ENCODE measurements at places on chromosomes 12 and 14.

DNA sequence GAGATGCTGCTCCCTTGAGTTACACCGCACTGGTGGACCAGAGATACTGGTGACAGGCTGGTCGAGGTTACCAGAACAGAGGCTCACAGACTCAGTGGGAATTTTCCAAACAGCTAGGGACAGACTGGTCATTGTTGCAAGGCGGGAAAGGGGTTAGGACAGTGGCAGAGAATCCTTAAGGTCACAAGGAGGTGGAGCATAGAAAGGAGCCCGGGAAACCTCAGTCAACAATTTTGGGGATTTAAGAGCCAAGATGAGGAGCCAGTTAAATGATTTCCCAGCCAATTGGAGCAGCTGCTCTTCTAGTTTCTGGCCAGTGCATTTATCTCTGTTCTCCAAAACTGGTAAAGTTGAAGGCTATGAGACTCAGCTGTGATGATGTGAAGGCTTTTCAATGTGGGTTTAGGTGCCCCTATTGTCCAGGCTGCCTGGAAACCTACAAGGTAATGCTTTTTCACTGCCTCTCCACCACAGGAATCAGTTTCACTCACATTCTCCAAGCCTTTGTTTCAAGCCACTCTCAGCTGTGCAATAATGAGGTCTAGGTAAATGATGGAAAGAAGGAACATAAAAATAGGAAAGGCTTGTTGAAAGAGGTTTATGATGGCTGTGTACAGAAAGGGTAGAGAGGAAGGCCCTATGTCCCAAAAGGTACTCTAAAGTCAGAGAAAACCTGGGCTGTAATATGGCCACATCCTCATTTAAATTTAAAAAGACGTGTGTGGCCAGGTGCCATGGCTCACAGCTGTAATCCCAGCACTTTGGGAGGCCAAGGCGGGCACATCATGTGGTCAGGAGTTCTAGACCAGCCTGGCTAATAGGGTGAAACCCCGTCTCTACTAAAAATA lies 7.0 kb upstream of the TNS2 start:
- no peak for DNase-seq

GRCh38 chr12:45314770-45315169 lies 98.9 kb downstream of the ANO6 start:
- DNase-seq = no peak

DNA sequence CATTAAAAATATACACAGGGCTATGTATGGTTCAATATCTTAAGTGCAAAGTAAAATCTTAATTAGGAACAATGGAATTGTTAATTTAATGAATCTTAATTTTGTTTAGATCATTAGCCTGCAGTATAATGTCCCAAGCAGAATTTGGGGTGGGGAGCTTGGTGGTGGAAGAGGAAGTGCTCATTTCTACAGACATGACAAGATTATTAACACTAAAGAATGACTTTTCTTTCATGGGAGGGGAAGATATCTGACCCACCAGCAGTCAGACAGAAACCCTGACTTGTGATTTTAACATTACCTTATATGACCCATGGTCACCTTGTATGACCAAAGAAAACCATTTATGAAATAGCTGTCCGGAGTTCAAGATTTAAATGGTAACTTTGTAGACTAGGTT lies 41.3 kb upstream of the HIF1A start:
- DNase-seq = no peak

- DNase-seq = peak; percentile 16
Measured at GRCh38 chr14:78153064-78153341, 17.2 kb upstream of the NRXN3 start.

DNA sequence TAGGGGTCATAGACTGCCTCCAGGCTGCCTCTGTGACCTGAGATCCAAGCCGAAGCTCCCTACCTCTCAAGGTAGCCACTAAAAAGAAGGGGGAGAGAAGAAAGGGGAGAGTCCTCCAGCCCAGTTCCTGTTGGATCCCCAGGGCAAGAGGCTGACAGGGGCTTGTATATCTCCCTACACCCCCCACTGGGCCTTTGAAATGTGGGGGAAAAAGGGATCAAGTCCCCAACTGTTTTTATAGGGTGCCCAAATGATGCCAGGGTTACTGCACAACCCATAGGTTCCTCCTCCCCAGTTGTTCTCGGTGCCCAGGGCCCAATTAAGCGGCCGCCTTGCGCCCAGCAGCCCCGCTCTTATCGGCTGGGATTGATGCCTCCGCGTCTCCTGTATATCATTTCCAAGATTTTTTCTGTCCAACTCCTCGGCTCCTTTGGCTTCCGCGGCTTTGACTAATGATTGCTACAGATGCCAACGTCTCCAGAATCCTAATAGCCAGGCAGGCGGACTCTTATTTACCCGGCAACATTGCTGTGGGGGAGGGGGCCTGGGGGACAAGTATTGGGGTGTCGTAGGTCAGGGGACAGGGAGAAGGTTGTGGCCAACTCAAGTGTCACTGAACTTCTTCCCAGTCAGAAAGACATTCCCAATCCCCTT lies 7.6 kb upstream of the HOXC4 start:
- no peak for DNase-seq

GRCh38 chr14:63962906-63963305 lies 110.1 kb downstream of the SYNE2 start:
- no peak for DNase-seq

DNA sequence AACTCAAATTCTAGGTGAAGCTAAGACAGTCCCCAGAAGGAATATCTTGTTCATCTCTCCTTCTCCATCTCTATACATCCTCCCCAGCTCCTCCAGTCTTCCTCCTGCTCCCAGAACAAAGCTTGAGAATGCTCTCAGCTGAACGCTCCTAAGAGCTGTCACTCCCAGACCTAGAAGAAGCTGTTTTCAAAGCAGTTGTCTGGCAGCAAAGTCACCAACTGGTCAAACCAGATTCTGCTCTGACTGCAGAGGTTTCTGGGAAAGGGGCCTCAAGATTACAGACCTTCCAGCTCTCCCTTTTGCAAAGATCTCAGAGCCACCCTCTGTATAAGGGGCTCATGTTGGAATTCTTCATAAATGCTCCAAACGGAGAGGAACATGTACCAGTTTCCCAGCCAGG lies 9.6 kb upstream of the HSPB8 start:
- no peak for DNase-seq

GRCh38 chr14:75880512-75880911 lies 101.3 kb downstream of the TGFB3 start:
- DNase-seq = no peak

- no peak for DNase-seq
Measured at GRCh38 chr12:123762715-123763052, 583 bp downstream of the DNAH10 start.

DNA sequence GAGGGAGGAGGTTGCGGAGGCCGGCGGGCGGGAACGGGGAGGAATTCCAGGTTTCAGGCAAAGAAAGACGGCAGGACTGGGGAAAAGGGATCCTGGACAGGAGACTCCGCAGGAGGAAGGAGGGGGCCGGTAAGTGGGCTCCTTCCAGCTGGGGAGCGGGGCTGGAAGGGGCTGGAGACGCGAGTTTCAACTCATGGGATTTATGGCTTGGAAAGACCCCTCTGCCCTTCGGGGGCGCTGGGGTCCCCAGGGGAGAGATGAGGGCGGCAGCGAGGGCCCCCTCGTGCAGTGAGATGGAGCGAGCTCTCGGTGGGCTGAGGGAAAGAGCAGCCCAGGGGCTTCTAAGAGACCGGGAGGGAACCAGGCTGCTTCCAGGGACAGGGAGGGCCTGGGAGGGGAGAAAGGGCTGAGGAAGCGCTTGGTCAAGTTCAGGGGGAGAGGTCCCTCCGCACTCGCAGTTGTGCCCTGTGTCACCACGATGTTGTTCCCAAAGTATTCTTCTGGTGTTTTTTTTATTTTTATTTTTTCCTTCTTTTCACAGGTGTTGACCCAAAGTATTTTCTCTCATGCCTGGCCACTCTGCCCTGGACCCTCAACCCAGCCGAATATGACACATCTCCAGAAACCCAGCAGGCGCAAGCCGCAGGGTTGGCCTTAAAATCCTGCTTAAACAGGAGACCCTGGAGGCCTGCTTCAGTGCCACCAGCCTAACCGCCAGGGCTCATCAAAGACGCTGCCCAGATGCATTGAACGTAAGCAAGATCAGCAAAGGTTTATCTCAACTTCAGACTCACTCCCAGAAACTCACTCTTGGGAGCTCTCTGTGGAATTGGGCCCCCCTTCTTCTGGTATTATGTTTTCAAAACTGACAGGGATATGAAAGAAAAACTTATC lies 16.1 kb downstream of the TNFAIP2 start:
- DNase-seq = no peak

GRCh38 chr12:3275171-3276041 lies 198.2 kb downstream of the TSPAN9 start:
- DNase-seq = peak; percentile 61

Measured in fibroblast of upper back skin (primary cell).